Cardiac muscle cell (in vitro differentiated cells and primary cell): ENCODE measurements at places on chromosomes 5 and 9.

DNA sequence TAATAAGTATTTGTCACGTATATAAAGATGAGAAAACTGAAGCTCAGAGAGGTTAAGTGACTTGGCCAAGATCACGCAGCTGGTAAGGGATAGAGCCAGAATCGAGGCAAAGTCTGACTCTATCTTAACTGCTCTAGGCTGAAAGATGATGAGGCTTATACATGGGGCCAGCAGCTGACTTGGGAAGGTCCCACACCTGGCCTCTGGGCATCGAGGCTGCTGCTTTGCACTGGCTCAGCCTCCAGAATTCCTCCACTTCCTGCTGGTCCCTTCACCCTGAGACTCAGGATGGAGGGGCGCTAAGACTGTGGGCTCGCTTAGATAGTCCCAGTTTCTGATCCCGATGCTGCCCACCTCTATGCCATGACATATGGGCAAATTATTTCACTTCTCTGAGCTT lies 35.2 kb downstream of the CAMK2A start:
- DNase-seq, result no peak

DNA sequence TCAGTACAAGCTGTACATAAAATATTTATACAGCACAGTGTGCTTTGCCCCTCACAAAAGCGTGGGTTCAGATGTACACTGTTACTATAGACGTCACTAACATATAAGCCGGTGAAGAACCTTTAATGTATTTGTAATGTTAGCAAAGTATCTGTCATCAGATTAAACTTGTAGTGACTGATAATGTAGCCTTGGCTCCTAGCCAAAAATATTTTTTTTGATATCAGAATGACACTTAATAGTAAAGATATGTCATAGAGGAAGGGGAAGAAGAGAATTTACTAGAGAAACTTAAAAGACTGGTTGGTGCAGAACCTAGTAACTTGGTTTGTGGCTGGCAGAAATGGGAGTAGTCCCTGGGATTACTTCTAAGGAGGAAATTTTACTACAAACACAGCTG lies 258.7 kb upstream of the DMRT1 start:
- DNase-seq, result no peak

GRCh38 chr5:32394981-32395380 lies 49.6 kb downstream of the ZFR start:
- DNase-seq, result no peak

DNA sequence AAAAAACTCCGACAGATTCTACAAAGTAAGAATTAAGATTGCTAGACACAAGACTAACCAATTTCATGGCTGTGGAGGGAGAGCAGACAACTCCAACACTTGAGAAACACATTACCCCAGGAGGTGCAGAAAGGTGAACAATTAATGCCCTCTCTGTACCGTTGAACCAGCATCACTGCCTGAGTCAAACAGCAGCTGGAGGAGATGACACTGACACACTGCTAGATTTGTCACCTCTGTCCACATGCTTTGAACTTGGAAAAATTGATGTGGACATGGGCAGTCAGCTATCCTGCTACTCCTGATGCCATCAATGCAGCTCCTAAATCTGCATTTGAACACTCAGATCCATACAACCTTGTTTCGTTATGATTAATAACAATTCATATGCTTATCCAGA lies 51.7 kb downstream of the GPBP1 start:
- no peak for DNase-seq

DNA sequence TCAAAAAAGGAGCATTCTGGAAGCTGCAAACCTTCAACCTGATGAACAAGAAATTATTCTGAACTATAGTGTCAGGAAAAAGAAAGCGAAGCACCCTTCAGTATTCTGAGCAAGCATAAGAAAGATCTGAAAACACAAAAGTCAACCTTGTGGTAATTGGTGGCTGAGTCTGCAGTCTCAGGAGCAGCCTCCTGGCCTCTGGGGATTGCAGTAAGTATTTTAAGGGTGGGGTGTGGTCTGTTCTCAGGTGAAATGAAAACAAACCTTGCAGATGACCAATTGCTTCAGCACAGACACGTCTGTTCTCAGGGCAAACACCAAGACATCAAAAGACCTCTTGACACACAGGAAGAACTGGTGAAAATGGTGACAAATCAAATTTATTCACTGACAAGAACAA lies 147.8 kb upstream of the RAPGEF1 start:
- DNase-seq, result no peak

GRCh38 chr5:64497386-64497785 lies 8.4 kb upstream of the RGS7BP start:
- DNase-seq, result no peak

GRCh38 chr5:17925276-17925675 lies 291.0 kb downstream of the TAF11L14 start:
- DNase-seq, result no peak

DNA sequence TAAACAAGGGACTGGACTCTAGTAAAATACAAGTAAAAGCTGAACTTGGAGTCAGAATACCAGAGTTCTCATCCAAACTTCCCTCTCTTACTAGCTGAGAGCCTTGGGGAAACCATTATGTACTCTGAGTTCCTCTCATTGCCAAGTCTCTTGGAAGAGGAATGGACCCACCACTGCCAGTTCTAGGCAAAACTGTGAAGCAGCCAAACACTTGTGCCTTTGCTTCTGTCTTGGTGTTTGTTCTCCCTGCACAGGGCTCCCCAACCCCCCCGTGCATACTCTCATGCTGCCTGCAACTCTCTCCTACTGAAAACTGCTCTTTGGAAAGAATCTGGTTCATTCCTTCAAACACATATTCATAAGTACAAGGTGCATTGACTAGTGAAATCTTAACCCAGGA lies 102.6 kb downstream of the PDZD2 start:
- DNase-seq, result no peak

GRCh38 chr5:134769206-134769605 lies 10.6 kb downstream of the DDX46 start:
- no peak for DNase-seq

- DNase-seq, result no peak
These were observed 79.5 kb upstream of the FAM169A start for GRCh38 chr5:74945561-74946165.

GRCh38 chr9:33131790-33132772 lies 35.1 kb downstream of the B4GALT1 start:
- DNase-seq, result no peak

- no peak for DNase-seq
These were observed 533.8 kb upstream of the CYLC2 start for GRCh38 chr9:102461156-102461819.

GRCh38 chr5:137126829-137127228 lies 372.3 kb downstream of the SPOCK1 start:
- DNase-seq, result no peak
